ENCODE measurements at places on chromosomes 5 and 9. TPM values are rescaled to one million over a fixed set of nuclear protein-coding genes. Genes with fewer than 3 reads are reported as not detected.

DNA sequence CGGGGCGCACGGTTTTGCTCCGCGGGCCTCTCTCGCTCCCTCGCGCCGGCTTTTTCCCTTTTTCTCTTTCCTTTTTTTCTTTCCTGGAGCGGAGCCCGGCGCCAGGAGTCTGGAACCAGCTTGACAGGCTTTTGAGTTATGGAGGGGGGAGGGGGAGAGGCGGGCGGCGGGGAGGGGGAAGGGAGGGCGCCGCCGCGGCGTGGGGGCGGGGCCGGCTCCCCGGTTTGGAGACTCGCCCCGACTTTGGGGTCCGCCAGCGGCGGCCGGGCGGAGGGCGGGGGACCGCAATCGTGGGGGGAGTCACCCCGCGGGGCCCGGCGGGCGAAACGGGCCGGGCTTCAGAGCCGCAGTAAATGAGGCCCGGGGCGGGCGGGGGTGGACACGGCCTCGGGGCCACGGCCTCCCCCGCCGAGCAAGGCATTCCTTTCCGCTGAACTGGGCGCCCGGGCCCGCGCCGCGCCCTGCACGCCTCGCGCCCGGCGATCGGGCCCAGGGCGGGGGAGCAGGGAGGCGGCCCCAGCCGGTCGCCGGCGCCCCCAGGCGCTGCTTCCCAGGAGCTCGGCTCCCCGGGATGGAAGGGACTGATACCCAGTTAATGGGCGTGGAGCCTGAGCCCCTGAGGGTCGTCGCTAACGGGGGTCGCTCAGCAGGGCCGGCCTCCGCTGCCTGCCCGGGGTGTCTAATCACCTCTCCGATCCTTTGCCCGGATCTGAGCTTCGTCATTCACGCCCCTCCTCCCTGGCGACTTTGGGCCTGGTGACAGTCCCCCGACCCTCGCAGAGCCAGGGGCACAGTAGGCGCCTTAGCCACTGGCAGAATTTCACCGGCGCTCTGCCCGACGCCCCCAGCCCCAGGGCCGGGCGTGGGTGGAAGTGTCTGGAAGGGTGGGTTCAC is 138.1 kb downstream of the C9orf50 start:
- DNase-seq = no peak

DNA sequence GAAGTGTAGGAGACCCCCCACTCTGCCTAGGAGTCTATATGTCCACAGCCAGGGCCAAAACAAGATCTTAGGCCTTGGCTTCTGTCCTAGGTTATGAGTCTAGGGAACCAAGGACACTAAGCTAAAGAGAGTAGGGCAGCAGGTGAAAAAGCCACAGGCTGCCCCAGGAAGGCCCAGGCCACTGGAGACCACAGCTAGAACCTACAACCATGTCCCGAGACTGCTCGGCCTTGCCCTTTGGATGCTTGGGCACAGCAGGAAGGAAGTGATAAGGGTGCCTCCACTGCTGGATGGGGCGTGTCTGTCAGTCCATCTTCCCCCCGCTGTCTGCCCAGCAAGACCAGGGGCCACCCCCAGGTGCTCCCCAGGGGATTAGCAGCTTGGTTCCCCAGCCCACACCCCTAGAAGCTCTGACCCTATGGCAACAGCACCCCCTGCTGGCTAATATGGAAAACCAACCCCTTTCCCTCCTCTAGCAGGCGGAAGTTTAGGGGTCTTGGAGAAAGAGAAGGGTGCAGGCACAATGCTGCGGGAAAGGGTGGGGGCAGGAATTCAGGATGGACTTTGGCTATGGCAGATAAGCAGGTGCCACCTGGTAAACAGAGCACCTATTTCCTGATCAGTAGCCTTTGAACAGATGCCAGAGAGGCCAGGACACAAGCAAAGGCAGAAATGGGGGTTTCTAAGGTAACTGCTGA is 10.5 kb upstream of the IRF1 start:
- peak; percentile 84 for DNase-seq

The FIBCD1 gene
- total RNA-seq = not detected

GRCh38 chr9:6109571-6109970 is 94.1 kb upstream of the RANBP6 start:
- DNase-seq = no peak

DNA sequence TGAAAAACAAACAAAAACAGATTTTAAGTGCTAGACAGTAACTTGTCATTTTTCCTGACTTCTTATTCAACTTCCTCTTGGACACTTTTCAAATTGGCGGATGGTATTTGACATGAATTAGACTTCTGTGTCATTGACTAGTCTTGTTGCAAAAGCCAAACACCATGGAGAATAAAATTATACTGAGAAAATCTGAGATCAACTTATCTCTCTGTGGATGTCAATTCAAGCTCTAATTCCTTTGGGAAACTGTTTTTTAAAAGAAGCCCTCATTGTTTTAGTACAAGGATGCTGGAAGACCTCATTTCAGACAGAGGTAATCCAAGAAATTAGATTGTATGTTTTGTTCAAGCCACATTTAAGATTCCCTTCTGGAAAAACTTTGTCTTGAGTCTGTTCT is 831.0 kb downstream of the SEMA5A start:
- no peak for DNase-seq

Data from activated CD8-positive, alpha-beta memory T cell treated with anti-CD3 and anti-CD28 coated beads, Interleukin-2, amount 10 ng/mL, durations not matched to agents 7 days and 5 days (primary cell).